ENCODE measurements at places on chromosomes 1 and 21.

DNA sequence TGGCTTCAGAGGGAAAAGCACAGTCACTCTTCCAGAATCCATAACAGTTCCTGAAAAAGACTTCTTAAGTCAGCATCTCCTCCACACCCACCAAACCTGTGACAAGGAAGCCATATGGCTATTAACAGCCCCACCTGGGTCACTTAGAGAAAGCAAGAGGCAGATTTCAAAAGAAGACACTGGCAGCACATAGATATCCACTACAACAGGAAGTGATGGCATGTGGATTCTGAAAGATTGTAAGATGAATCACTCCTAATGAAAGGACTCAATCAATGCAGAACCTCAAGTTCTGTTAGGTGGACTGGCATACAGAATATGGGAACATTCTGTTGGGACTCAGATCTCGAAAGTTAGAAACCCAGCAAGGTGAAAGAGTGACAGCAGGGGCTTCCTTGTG is 365.9 kb downstream of the TGFB2 start:
- no peak for DNase-seq

DNA sequence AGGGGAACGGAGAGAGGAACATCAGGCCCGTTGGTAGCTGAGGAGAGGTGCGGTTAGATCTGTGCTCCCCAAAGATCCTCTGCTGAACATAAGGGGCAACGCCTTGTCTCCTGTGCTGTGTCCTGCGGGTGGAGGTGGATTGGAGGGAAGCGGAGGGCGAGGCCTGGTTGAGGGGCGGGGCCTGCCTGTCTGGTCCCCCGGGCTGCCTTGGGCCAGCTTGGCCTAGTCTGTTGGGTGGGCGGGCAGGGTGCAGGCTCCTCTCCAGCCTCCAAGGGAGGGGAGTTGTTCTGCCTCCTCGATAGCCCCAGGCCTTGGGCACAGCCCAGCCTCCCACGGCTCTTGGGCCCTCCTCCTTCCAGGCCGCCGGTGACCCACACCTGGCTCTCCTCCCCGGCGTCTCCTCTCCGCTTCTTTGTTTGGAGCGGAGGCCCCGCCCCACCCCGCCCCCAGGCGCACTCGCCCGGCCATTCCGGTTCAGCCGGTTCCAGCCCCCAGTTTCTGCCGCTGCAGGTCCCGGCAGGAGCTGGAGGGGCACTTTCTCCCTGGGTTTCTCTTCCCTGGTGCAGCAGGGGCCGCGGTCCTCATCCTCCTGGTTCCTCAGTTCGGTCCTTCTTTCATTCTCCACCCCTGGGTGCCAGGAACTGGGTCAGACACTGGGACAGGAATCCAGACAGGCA is 19.4 kb downstream of the PTPRF start:
- no peak for DNase-seq

GRCh38 chr1:52360595-52360968 is 5.4 kb downstream of the CC2D1B start:
- DNase-seq: no peak

GRCh38 chr1:15000671-15001070 is 152.9 kb upstream of the TMEM51 start:
- DNase-seq: no peak

- DNase-seq: no peak
Measured at GRCh38 chr1:27339213-27339612, 2.6 kb upstream of the SYTL1 start.

GRCh38 chr1:8925406-8925805 is 20.3 kb upstream of the CA6 start:
- DNase-seq: no peak

GRCh38 chr1:72847651-72848050 is 565.3 kb upstream of the NEGR1 start:
- DNase-seq: no peak

Data from T-helper 1 cell (primary cell).